Activated naive CD4-positive, alpha-beta T cell treated with anti-CD3 and anti-CD28 coated beads, Interleukin-2, amount 50 U/mL, for 72 hours (primary cell): ENCODE measurements at places on chromosomes 6 and 20.
A peak's percentile ranks its signal among the peaks of the same experiment; 100 is the strongest.

DNA sequence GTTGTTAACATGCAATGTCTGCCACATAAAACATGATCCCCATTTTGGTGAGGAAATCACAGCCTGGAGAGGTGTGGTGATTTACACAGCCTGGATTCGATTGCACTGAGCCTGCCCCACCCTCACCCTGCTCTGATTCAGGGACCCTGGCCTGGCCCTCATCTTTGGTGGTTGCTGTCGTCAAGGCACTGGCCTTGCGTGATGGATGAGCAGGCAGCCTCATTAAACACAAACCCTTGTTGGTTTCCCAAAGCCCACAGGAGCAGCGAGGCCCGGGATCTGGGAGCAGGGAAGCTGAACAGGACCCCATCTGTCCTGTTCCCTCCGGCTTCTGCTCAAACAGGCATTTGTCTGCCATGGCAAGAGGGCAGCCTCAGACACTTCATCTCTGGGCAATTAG lies 70.8 kb downstream of the CHMP4B start:
- no peak for DNase-seq

GRCh38 chr20:36818861-36819260 lies 45.3 kb upstream of the DSN1 start:
- no peak for DNase-seq

DNA sequence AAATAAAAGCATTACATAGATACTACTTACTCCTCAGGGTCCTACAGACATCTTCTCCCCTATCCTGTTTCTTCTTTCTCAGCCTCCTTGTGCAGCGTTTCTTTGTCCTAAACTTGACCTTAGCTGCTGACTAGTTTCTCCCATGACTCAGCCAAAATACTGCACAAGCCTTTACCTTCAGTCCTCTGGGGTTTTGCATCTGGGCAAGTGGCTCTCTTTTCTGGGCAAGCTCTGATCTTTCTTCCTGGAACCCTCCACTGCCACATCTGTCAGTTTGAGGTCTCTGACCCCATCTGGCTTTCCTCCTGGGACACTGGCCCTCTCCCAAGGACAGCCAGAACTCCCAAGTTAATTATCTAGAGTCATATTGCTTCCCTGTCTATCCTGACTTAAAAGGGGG lies 838.4 kb downstream of the DHX35 start:
- no peak for DNase-seq

DNA sequence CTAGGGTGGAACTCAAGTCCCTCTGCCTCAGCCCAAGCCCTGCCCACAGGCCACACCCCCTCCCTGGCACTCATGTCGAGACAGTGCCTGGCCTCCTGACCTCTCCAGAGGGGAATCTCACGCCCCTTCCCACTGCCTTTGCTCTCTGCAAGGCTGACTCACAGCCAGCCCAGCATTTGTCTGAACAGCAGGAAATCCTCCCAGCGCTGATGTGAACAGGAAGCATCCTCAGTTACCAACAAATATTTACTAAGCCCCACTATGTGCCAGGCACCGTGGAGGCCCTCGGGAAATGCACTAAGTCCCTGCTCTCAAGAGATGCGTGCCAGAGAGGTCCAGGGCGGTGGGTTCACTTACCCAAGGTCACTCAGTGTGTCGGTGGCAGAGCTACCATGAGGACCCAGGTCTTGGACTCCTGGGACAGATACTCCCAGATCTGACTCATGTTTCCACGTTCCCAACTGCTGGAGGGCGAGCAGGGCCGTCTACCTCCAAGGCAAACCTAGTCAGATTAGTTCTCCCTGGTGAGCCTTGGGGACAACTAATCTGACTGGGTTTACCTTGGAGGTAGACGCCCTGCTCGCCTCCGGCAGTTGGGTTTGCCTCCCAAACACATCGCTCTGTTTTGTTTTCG lies 7.8 kb downstream of the ADA start:
- peak; percentile 61 for DNase-seq
